Astrocyte (in vitro differentiated cells and primary cell): ENCODE measurements at places on chromosomes 11 and 22. TPM values are rescaled to one million over a fixed set of nuclear protein-coding genes. Genes with fewer than 3 reads are reported as not detected.

DNA sequence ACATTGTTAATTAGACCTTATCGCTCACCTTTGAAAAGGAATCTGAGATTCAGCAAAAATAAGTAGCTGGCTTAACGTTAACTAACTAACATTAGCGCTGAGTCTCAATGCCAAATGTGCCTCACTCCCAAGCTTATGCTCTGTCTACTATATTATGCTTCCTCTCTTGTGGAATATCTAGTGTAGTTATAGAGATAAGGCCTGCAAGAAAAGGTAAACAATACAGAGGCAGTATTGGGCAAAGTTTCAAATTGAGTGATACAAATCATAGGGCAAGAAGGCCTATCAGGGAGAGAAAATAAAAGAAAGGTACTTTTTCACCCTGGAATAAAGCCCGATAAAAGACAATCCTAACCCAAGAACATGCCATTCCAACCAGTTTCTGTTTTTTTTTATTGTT, 61.6 kb upstream of the SLC17A6 start:
- DNase-seq, result no peak

DNA sequence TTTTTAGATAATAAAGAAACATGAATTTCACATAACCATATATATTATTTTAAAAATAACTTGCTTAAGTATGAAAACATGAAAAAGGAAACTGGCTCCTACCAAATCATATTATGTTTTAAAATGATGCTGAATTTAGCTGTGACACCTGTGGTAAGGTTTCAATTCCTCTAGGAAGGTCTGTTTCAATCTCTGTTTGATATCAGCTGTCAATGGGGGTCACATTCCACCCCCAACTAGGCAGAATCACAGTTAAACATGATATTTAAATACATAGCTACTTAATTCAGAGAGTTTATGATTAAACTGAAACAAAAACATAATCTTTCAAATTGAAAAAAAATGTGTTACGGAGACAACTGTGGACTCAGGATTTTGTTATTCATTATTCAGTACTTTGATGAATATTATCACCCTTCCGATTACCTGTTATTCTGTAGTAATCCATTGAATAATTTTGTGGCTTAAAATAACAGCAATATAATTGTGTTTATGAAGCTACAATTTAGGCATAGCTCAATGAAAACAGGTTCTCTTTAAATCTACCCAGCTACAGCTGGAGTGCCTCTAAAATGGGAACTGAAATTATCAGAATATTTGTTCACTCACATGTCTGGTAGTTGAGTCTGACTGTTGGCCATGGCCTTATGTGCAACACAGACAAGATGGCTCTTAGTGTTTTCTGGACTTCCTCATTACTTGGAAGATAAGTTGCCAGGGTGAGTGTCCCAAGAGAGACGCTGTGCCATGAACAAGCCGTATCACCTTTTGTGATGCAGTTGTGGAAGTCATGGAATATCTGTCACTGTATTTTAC, 244.6 kb upstream of the ANO3 start:
- DNase-seq, result no peak

GRCh38 chr11:26620282-26621045, 48.4 kb upstream of the MUC15 start:
- peak; percentile 2 for DNase-seq

Gene PGA5
- total RNA-seq, result 0.79 and 1.4 TPM in 2 replicates
